WTC11 (cell line): ENCODE measurements at places on chromosomes 3 and 15.

- DNase-seq = peak; percentile 45
Measured at GRCh38 chr3:183265157-183265642, 12.1 kb downstream of the B3GNT5 start.

GRCh38 chr3:10396083-10396482, 75.2 kb upstream of the SEC13 start:
- DNase-seq = no peak

- DNase-seq = no peak
Measured at GRCh38 chr3:120415756-120416155, 35.0 kb downstream of the FSTL1 start.

- DNase-seq = no peak
Measured at GRCh38 chr3:101038880-101039279, 45.7 kb upstream of the ABI3BP start.

DNA sequence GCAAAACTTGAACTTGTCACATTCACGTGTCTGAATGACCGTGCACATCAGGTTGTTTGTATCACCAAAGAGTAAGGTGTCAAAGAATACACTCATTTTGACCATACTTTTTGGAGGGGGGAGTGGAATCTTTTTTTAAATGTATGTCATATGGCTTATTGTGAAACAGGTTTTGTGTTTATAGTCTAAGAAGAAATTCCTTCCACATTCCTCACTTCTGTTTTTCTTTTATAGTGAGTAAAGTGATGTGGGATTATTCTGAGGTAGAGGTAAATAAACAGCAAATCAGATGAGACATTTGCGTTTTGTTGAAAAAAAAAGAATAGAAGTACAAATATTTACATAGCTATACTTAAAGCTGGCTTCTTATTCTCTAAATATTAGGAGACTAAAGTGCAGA, 33.0 kb downstream of the SRP14 start:
- no peak for DNase-seq

GRCh38 chr15:87817553-87817952, 439.0 kb downstream of the NTRK3 start:
- no peak for DNase-seq

DNA sequence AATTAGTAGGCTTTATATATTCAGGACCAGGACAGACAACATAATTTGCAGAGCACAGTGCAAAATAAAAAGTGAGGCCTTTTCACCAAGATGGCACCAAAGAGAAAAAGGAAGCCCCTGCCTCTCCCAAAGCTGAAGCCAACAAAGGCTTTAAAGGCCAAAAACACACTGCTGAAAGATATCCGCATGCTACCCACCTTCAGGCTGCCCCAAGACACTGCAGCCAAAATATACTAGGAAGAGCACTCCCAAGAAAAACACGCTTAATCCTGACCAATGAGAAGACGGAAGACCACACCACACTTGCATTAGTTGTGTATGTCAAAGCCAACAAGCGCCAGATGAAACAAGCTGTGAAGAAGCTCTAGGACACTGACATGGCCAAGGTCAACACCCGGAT, 38.0 kb downstream of the PIK3CB start:
- no peak for DNase-seq

GRCh38 chr15:48798319-48798718, 12.6 kb downstream of the CEP152 start:
- DNase-seq = no peak

DNA sequence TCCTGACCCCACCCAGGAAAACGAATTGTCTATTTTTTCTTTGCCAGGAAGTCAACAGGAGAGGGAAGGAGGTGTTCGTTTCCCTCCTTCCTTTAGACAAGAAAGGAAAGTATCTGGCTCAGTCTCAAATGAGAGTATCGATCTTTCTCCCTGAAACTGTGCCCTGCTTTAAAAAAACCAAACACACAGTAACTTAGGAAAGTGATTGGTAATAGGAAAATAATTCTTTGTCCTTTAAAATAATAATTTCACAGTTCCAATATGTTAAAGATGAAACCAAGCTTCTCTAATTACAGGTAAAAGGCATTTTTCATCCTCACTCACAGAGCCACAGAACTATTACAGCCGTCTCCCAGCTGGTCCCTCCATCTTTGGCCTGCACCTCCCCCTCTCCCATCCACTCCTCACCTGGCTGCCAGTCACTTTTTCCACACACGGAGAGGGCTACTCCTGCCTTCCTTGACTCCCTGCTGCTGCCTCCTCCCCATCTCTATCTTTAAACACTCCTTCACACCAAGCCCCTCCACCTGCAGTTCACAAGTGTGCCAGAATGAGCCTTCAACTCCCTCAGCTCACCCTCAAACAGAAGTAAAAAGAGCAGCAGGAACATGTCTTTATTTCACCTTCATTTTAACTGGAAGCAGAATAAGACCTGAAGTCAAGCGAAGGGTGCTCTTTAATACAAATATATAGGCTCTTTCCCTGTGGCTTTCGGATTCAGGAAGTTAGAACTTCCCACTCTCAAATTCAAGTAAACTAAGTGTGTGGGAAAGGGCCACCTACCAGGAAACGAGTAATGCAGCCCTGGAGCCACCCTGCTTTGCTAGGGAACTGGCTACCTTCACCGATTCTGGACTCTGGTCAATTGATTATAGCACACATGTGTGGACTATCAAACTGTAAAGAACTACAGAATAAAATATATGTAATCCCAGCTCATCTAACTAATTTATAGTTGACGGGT, 116.4 kb downstream of the SENP2 start:
- no peak for DNase-seq

GRCh38 chr3:10926811-10927521, 65.6 kb upstream of the SLC6A1 start:
- DNase-seq = no peak

- no peak for DNase-seq
Measured at GRCh38 chr3:68173012-68173634, 518.7 kb upstream of the SUCLG2 start.

DNA sequence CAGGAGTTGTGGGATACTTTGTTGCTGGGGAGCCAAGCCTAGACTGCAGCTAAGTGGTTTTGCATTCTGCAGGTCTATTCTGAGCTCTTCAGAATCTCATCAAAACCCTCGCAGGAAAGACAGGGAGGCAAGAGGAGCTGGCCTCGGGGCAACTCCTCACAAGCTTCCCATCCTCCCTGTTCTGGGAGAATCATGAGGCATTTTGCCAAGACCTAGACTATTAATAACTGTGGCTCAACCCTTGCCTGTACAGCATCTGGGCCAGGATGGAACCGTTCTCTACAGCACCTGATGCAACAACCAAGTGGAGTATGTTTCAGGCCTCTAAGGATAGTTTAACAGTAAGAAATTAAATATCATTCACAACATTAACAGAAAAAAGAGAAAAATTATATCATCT, 20.2 kb upstream of the SLC6A20 start:
- no peak for DNase-seq

- no peak for DNase-seq
Measured at GRCh38 chr3:44955917-44956316, 20.1 kb downstream of the ZDHHC3 start.

DNA sequence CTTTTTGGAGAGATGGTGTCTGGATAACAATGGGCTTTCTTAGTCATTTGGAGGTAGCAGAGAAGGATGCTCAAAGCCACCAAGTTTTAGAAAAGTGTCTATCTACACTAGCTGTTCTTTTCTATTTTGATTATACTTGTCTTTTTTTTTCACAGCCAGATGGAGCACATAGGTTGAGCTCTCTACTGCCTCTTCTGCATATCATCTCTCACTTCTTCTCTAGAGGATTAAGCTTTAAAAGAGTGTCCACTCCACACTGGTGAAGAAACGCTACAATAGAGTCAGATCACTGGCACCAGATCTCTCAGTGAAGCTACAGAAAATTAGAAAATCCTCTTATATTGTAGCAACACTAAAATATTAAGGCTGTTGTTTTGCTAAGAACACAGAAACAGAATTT, 145.3 kb upstream of the MBNL1 start:
- DNase-seq = no peak

GRCh38 chr3:170448584-170448983, 29.9 kb downstream of the CLDN11 start:
- DNase-seq = no peak

DNA sequence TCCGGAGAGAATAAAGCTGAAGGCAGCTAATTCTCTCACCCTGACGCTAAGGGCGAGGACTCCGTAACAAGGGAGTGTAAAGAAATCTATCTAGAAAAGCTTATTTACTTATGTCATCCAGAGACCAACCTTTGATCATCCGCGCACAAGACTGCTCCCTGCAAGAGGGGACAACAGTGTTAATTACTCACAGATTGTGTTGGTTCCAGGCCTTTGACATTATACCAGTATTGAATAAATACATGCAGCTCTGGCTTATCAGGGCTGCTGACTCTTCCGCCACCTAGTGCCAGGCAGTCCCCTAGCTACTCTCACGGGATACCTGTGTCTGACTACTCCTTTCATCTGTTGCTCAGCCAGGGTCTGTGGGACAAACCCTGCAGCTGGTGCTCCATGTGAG, 211.7 kb downstream of the DTWD1 start:
- peak; percentile 53 for DNase-seq

DNA sequence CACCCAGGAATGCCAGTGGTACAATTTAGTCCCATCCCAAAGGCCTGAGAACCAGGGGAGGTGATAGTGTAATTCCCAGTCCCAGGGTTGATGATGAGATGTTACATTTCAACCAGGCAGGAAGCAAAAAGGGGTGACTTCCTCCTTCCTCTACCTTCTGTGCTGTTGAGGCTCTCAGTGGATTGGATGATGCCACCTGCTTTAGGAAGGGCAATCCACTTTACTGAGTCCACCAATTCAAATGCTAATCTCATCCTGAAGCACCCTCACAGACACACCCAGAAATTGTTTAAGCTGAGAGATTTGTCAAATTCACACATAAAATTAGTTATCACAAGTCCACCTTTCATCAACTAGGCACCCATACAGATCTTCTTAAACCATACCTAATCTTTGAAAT, 418.5 kb upstream of the GOLIM4 start:
- no peak for DNase-seq

DNA sequence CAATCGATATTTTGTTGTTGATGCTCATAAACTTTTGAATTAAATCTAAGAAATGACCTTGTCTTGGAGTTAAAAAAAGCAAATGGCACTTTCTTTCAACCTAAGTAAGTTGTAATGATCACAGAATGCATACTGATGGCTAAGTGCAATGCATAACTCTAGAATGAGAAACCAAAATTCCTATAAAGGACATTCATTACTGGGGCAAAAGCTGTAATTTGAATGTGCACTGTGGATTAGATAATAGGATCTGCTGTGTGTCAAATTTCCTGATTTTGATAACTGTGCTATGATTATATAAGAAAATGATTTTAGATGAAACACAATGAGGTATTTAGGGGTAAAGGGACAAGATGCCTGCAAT, 14.3 kb downstream of the SIAH2 start:
- no peak for DNase-seq

DNA sequence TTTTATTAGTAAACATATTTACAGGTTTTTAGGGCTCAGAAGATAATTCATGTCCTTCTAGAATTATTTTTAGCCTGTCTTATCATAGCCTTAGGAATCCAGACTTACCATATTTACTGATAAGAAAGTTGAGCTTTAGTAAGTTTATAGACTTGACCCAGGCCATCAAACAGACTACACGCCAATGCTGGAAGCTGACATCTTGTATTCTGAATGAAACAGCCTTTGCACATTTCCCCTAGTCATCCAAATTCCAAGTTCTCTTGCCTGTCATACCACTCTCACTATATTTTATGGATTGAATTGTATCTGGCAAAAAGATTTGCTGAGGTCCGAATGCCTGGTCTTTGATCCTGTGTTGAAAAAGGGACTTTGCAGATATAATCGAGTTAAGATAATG, 58.6 kb downstream of the DRD3 start:
- DNase-seq = no peak

- DNase-seq = no peak
Measured at GRCh38 chr3:146832857-146833458, 227.8 kb upstream of the PLSCR5 start.

DNA sequence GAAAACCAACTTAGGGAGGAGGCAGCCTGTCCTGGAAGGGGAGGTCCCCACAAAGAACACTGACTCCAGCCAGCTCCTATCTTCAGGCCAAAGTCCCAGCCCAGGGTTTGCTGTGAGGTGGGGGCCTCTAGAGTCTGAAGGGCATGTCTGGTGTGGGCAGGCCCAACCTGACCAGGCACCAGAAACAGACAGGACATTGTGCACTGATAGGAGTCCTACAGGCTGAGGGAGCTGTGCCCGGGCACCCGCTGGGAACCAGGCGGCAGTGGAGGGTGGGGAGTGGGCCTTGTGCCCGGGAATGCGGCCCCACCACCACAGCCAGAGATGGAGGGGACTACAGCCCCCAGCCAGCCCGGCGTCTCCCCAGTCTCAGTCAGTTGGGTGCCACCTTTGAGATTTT, 161.4 kb downstream of the WNT7A start:
- DNase-seq = no peak

DNA sequence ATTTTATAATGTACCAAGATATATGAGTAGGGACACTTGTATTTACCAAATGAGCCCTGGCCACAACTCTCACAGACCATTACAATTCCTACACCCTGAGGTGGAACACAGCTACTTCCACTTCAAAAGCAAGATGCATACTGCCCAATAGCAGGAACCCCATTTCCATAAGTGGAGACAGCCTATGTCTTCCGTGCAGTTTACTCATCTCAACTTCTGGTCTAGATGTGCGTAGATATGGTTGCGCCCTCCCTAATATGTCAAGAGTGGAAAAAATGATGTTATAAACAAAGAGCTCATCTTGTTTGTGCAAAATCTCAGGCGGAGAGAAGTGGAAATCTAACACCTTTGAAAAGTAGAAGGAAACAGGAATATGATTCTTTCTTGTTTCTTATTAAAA, 44.6 kb downstream of the RAB27A start:
- DNase-seq = no peak

DNA sequence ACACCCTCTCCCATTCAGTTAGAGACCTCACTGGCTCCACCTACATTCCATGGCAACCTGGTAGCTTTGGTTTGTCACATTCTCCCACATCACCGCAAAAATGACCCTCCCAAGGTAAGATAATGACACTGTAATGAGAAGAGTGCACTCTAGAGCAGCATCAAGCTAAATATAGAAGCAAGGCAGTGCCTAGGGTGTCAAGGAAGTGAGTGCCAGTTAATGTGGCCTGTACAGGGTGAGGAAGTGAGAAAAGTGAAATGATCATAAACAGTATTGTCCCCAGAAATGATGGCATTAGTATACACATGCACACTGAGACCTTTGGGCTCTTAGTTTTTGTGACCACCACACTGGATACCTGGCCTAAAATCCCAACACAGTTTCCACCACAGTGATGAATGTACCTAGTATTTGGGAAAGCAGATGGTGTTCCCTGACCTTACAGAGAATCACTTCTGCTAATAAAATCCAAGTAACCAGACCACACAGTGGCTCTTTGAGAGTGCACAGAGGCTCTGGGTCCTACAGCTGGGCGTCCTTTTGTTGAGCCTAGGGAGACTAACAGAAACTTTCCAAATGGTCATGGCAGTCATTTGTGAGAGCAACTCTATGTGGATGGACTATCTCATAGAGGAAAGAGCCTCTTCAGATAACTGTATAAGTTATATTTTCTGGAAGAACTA, 106.6 kb downstream of the ARPP21 start:
- no peak for DNase-seq

DNA sequence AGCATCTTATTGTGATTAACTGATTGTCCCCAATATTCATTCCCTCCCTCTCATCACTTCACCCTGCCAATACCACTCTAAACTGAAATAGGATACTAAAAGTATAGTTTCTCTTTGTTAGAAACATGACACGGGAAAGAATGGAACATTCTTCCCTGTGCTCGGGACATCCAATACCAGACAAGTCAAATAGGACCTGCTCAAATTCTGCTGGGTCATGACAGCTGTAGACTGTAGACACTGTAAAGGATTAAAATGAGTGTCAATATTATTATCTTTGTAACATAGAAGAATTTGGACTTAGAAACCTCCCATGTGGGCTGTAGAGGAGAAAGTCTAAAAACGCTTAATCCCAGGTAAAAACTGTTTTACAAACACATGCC, 315.0 kb upstream of the NR2E3 start:
- no peak for DNase-seq
